ENCODE measurements at places on chromosomes 7 and 10. TPM values are rescaled to one million over a fixed set of nuclear protein-coding genes. Genes with fewer than 3 reads are reported as not detected.
A peak's percentile ranks its signal among the peaks of the same experiment; 100 is the strongest.

The TBC1D12 gene
- total RNA-seq = 7.2 TPM

The STRIP2 gene
- 1.3 TPM for total RNA-seq

The HOXA10 gene
- total RNA-seq = 26.7 TPM

The OR2A1 gene
- total RNA-seq = not detected

The ZNF736 gene
- total RNA-seq = 1.2 TPM

GRCh38 chr10:35208536-35208935 is 81.9 kb downstream of the CREM start:
- no peak for DNase-seq

DNA sequence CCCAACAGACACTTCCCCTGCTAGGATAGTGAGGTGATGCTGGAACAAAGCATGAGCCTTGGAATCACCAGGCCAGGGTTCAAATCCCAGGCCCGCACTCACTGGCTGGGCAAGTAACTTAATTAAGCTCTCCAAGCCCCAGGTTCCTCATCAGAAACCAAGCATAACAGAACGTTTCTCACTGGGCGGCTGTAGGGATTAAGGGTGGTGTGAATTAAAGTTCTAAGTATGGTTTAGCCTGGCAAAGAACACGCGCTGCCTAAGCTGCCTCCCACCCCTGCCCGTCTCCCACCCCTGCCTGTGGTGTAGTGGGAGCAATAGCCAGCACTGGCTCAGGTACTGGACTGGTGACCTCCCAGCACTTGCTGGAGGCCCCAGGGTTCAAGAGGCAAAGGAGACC is 5.6 kb downstream of the SLC4A2 start:
- no peak for DNase-seq

GRCh38 chr7:23100697-23101096 is 4.9 kb upstream of the KLHL7 start:
- DNase-seq = no peak

DNA sequence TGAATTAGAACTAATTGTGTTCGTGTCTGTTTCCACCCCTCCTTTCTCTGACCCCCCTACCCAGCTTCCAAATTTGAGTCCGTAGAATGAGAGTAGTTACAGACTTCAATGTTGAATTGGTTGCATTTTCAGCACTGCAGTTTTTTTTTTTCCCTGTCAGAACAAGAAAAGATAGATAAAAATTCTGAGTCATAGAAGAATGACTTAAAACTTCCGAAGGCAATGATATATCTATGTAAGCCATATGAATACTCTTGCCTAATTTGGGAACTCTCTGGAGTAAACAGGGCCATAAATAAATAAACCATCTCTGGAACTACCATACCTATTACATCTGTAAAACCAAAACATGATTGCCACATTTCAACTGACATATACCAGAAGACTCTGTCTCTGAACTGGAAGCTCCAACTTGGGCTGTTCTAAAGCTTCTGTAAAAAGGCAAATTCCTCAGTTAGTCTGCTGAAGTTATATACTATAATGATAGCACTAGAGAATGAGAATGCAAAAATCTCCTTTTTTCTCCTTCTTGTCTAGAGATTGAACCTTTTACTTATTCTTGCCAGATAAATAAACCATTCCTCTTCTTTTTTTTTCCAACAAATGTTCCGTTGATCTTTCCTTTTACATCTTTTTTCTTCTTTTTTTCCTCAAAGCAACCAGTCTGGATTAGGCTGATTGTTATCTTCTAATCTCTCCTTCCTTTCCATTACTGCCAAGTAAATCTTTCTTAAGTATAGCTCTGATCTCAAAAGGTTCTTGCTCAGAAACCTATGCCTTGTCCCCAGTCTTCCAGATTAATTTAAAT is 23.5 kb downstream of the VCL start:
- DNase-seq = no peak

DNA sequence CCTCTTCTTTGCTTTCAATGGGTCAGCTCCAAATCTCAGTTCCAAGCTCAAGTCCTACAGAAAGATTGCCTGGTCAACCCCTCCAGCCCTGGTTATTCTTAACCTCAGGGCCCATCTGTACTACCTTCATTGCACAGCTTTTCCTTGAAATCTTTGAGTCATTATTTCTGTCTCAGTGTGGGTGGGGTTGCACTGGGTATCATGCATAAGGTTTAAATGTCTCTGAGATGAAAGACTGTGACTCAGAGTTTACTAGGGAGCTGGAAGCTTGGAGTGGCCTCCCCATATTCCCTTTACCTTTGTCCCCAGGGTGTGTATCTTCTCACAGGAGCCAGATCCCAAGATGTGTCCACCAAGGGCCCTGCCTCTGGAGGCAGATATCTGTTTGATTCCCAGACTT is 3.3 kb upstream of the OR6V1 start:
- DNase-seq = no peak

DNA sequence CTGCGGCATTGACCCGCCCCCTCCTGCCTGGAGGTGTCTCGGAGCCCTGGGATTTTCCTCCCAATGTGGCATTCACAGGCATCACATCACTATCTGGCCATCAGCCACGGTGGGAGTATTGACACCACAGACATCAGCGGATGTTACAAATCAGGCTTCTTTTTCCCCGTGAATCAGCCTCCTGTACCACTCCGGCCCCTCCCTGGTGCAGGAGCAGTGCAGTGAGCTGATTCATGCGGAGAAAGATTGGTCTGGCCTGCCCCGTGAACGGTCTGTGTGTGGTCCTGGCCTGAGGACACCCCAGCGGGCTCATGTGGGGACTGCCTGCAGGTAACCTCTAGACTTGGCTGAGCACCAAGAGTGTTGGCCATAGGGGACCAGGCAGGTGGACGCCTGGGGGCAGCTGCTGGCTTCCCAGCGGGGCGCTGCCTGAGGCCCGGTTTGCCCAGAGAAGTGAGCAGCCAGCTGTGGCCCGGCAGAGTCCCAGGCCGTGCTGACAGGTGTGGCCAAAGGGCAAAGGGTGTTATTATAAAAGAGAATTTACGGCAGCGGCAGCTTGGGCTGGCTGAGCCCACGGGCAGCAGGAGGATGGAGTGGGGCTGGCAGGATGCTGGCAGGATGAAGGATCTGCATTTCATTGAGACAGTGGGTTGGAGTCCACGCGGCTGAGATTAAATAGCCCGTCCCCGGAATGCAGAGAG is 32.1 kb upstream of the GNA12 start:
- peak; percentile 79 for DNase-seq

DNA sequence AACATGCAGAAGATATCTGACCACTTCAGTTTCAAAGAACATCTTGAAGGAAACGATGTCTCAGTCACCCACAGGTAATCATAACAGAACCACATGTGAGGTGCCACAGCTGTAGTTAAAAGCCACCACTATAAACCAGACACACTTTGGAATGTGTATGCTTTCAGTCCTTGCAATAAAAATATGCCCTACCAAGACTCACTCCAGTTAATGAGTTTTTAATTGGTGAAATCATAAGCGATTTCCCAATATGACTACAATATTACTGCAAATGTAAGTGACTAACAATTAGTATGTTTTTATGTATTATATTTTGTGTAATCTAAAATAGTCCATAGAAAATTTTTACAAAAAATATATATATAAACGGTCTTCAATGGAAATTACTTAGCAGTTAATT is 428.2 kb downstream of the PARD3 start:
- no peak for DNase-seq

GRCh38 chr10:126135941-126136595 is 239.7 kb downstream of the FANK1 start:
- no peak for DNase-seq

- no peak for DNase-seq
Measured at GRCh38 chr10:59099481-59099880, 77.0 kb upstream of the PHYHIPL start.

DNA sequence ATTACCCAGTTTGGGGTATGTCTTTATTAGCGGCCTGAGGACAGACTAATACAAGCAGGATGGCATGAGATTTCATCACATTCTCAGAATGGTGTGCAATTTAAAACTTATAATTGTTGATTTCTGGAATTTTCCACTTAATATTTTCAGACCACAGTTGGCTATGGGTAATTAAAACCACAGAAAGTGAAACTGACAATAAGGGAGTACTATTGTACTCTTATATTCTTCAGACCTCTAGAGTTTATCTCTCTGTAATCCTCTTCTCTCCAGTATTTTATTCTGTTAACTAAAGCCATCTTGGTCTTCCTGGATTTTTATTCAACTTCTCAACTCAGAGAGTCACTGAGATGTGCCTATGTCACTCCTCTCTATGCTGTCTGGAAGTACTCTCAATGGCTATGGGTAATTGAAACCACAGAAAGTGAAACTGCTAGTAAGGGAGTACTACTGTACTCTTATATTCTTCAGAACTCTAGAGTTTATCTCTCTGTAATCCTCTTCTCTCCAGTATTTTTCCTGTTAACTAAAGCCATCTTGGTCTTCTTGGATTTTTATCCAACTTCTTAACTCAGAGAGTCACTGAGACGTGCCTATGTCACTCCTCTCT is 118.3 kb downstream of the PPP1R17 start:
- no peak for DNase-seq

DNA sequence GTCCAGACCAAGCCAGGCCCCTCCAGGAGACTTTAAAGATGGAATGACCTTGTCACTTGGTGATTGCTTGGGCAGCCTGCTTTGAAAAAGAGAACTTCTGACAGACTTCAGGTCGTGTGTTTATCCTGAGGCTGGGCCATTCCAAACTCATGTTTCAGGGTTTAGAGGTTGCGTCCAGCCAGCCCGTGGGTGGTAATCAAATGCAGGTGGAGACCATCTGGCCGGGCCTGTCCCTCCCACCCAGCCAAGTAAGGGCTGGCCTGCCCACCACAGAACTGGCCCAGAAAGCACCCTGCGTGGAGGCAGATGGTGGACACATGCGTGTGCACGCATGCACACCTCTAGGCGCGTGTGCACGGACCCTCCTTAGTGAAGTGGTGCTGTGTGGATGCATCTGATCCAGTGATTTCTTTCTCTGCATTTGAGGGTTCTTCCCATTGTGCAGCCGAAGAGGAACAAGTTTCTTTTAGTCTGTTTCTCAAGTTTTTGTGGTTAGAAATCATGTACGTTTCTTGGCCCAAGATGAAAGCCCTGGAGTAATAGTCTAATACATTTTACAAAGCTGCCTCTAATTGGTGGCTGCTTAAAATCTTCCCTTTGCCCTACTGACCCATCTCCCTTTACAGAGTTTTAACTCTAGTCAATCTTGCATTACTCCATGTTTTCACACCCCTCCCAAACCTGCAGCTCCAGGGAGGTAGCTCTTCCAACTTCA is 43.0 kb downstream of the SUFU start:
- DNase-seq = no peak

GRCh38 chr7:111394891-111395290 is 167.4 kb downstream of the IMMP2L start:
- DNase-seq = no peak

DNA sequence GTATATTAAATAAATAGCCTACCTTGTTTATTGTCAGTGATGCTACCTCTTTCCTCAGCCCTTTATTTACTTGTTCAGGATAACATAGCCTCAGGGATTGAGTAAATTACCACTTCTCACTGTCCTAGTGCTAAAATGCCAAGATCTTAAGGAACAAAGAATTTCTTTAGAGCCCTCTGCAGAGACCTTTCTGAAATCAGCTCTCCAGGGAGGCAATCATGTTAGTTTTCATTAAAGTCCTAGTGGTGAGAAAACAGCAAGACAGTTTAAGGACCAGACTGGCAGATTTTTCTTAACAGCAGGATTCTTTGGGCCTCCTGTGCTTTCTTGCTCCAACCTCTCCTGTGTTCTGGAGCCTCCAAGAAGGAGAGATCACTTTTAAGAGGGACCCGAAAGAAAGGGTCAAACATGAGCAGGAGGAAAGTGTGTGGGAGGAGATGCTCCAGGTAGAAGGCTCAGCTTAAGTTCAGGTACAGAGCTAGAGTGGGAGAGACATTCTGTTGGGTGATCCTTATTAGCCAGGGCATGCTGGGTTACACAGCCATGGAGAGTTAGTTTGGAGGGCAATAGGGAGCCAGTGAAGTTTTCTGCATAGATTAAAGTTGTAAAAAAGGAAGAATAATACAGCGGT is 1.2 kb upstream of the PLCE1 start:
- DNase-seq = no peak

GRCh38 chr10:128277267-128277840 is 151.1 kb upstream of the MKI67 start:
- no peak for DNase-seq

DNA sequence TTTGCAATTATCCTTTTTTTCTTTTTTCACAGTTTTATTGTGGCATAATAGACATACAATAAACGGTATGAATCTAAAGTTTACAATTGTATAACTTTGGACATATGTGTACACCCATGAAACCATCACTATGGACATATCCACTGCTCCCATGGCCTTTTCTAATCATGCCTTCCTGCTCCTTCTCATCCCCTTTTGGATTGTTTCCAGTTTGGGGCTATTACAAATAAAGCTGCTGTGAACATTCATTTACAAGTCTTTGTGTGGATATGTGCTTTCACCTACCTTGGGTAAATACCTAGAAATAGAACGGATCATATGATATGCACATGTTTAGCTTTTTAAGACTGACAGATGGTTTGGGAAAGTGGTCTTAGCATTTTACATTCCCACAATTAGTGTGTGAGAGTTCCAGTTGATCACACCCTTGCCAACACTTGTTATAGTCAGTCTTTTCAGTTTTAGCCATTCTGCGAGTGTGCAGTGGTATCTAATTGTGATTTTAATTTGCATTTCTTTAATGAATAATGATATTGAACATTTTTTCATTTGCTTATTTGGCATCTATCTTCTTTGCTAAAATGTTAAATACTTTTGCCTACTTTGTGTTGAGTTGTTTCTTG is 120.9 kb upstream of the KAT6B start:
- DNase-seq = no peak

DNA sequence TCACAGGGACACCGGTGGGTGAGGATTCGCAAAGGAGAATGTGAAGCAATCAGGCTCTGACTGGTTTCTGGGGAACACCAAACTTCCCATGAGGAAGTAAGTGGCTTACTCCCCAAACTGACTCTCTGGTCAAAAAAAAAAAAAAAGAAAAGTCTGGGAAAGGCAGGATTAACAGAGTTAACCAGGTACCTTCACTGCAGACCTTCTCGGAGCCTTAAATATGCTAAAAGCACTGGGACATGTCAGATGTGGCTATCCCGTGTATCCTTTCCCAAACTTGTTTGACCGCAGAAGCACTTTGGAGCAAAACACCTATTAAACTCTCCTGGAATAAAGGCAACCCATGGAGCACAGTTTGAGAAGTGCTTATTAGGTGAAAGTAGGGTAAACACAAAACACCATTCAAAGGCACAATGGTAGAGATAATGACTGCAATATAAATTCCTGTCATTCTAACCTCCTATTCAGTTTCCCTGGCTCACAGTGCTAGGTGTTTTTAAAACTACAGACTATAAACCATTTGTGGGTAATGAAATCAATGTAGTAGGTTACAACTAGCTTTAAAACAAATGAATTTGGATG is 44.1 kb upstream of the MXI1 start:
- no peak for DNase-seq
